ENCODE measurements at places on chromosomes 2 and 18.

DNA sequence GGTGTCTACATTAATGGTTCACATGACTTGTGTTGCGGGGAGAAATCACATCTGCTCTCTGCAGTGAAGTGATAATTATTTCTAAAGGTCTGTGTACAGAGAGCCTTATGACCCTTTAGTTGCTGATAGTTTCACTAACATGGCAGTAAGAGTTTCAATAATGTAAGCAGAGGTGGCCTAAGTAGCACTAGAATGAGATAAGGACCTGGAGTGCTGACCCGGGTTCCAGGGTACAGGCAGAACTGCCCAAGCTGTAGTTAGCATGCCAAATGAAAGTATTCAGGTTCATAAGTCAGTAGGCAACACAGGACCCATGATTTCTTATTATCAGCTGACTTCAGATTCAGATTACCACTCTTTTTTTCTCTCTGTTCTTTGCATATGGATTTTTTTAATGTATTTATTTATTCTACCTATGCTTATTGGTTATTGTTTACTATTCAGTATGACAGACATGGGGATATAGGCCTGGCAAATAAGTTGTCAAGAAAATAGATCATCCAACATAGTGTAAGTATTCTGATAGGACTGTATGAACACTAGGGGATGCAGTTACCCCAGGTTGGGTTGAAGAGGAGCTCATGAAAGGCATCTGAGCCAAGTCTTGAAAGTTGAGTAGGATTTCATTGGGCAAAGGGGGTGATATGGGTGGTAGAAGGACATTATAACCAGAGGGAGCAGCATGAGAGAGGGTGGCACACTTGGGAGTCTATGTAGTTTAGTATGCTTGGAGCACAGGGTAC, 105.2 kb downstream of the CCDC85A start:
- peak; percentile 95 for DNase-seq

DNA sequence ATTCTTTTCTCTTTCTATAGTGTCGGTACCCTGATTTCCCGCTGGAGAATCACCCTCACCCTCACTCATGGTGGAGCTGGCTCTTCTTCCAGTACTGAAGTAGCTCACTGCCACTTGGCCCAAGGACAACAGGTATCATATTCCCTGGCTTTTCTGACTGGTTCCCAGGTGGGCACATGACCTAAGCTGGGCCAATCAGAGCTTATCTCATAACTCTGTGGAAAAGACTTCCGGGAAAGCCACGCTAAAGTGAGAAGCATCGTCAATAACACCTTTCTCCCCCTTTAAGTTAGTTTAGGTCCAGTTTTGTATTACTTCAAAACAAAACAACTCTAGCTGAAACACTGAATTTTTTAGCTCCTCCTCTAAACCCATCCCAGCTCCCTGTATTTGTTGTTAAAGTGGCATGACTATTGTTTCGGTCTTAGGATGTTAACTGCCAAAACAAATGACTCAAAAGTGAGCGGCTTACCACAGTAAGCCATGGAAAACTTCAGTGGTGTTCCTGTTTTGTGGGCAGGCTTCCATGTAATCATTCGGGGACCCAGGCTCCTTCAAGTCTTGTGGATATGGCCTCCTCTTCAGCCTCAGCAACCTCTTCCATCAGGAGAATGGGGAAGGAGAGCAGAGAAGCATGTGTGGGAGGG, 137.4 kb upstream of the DLX2 start:
- no peak for DNase-seq

DNA sequence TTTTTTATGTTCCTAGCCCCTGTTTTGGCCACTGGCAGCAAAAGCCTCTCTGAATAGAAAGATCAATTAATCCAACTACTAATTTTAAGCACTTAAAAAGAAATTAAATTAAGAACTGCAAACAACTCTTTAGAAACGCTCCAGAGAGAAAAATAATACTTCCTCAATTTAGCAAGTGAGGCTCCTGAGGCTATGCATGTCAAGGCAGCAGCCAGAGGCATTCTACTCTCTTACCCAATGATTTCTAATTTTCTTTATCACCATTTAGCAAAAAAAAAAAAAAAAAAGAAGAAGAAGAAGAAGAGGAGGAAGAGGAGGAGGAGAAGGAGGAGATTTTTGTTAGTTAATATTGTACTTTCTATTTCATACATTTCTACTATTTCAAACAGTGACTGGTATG, 68.5 kb downstream of the TMEM237 start:
- no peak for DNase-seq

DNA sequence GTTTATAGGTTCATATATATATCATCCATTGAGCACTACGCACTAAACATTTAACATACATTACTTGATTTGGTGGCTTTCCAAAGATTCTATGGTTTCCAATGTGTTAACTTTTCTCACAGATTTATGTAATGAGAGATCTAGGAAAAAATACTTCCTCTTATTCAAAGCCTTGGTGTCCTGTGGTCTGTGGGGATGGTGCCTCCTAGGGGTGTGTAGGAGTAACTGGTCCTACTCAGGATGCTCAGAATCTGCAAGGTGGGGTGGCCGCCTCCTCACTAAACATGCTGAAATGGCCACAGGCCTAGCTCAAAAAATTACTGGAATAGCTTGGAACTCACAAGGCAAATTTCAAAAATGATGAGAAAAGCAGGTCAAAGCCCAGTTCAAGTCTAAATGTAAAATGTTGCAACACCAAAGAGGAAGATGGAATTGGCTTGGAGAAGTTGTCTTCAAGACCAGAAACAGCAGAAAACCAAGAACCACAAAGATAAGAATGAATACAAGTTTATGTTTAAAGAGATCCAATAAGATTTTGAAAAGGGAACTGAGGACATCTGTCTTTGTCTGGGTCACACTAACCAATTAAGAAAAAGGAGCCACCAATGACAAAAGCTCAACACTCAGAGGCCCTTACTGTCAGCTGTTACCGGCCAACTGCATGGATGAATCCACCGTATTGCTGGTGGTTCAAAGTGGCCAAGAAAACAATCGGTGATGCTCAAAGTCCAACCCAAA, 11.5 kb downstream of the GPR55 start:
- no peak for DNase-seq

DNA sequence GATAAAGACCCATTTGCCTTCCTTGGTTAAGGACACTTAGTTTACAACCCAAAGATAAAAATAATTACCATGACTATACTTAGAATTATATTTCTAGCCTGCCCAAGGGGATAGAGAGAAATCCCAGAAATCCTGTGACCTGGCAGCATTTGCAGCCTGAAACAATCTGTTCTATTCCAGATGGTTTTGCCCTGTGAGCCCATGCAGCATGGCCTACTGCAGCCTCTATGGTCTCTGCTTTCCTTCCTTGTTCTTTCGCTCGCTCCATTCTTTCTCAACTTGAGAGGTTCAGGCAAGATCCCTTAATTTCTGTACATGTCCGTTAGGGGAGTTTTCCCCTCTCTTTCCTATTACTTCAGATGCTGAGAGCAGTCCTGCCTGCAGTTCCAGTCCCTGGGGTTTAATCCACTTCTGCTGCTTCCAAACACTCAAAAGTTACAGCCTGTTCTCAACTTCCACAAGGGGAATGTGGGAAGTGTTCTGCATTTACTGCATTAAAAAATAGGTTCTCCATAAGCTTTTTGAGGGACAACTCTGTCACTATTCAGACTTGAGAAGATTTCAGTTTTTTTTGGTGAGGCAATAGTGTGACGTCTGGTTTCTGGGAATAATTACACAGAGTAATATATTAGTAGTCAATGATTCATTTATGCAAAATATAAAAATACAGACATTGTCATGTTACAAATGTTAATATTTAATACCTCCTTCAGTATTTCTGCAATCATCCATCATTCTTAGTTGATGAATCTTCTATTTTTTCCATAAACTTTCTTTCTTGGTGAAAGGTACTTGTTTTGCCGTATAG, 80.3 kb downstream of the CDCA7 start:
- no peak for DNase-seq

DNA sequence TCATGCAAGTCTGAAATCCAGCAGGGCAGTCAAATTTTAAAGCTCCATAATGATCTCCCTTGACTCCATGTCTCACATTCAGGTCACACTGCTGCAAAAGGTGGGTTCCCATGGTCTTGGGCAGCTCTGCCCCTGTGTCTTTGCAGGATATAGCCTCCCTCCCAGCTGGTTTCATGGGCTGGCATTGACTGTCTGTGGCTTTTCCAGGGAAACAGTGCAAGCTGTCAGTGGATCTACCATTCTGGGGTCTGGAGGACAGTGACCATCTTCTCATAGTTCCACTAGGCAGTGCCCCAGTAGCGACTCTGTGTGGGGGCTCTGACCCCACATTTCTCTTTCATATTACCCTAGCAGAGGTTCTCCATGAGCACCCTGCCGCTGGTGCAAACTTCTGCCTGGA, 220.6 kb upstream of the COPS8 start:
- DNase-seq: no peak

DNA sequence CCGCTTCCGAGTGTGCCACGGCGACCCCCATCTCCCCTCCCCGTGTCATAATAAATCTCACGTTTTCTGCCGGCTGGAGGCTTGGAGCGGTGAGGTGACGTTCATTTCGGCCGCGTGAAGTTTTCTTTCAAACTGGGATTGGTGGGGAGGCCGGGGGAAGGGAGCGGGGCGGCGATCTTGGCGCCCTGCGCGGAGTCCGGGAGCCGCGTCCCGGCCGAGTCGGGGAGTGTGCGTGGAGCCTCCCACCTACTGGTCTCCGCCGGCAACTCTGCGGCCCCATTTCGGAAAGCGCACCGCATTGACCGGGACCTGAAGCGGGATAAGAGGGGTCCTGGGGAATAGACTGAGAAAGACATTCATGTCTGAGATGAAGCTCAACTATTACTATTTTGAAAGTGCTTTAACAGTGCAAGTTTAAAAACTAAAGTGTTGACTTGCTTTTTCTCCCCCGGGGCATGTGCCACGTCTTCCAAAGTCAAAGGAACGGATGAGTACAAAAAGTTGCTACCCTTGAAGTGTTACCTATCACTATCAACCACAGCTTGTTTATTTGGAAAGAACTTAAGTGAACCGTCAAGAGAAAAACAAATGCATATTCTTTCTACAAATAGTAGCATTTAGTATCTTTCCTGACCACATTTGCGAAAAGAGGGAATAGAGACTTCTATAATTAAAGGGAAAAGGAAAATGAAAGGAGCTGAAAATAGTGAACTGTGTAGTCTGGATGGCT, 818 bp upstream of the IKZF2 start:
- DNase-seq: no peak

GRCh38 chr2:170817093-170818035, 677 bp downstream of the GAD1 start:
- DNase-seq: no peak

DNA sequence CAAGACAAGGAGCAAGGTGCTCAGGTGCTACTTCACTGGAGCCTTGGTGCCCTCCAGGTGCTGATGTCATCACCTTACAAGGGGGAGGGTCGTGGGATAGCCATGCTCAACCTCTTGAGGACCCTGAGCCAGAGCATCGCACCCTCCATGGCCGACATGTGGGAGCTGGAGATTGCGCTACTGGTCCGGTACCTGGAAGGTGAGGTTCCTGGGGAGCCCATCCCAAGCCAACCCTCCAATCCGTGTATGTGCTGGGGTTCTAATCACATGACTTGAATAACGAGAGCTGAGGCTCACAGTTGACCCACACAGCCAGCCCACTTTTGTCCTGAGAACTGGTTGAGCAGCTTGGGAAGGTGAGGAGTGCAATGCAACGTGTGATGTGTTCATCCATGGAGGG, 25.9 kb downstream of the MROH2A start:
- no peak for DNase-seq

- no peak for DNase-seq
Observed at GRCh38 chr18:23851470-23852002, 162.3 kb downstream of the LAMA3 start.

DNA sequence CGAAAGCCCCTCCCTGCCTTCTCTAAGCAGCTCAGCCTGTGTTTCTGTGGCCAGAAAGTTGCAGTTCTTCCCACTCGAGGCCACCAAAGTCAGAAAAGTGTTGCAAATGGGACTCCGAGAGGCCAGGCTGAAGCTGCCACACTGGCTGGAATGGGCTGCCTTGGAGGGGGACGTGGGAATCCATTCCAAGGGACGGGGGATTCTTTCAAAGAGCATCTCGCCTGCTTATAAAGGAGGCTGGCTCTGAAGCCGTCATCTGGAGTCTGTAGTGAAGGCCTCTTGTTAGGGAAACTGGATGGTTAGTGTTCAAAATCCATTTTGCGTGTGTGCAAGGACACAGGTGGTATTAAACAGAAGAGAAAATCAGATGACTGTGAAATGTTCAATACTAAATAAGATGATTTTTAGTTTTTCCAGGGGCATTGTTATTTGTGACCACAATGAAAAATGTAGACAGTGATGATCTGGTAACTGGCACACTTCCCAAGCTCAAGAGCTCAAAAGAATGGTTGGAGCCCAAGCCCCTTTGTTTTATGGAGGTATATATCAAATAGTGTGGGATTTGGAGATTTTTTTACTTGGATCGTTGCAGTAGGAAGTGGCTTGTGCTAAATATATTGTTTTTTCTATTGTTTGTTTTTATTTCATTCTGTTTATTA, 782 bp downstream of the FAM228B start:
- DNase-seq: no peak
